Type B pancreatic cell (in vitro differentiated cells): ENCODE measurements at places on chromosomes 3 and 15. TPM values are rescaled to one million over a fixed set of nuclear protein-coding genes. Genes with fewer than 3 reads are reported as not detected.

GRCh38 chr15:66251790-66252684, 1.5 kb downstream of the MEGF11 start:
- DNase-seq, result peak; percentile 80

Gene CNTN3
- total RNA-seq, result 1.1 and 7.7 TPM in 2 replicates

- no peak for DNase-seq
Observed at GRCh38 chr15:36358094-36358493, 221.3 kb upstream of the CDIN1 start.

DNA sequence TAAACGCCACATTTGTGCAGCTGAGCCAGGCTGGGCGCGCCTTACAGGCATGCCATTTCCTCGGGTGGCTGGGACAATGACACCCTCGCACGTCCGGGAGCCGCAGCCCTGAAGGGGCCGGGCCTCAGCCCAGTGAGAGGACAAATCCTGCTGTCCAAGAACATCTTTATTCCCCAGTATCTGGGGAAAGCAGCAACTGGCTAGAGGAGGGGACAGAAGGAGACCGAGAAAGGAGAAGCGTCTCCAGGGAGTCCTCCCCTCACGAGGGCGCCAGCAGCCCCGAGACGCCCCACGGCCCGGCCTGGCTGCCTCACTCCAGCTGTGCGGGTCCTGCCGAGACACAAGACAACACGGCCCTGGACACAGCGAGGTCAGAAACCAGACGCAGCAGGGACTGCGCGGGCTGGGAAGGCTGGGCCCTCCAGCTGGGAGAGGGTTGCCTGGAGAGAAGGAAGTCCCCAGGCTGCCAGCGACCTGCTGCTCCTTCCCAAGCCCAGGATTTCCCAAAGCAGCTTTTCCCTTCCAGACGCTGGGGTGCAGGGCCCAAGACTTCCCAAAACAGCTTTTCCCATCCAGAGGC, 130.2 kb downstream of the CHSY1 start:
- no peak for DNase-seq

Gene HDC
- total RNA-seq, result 0.14 TPM in 1 of 2 replicates, not detected in the other

DNA sequence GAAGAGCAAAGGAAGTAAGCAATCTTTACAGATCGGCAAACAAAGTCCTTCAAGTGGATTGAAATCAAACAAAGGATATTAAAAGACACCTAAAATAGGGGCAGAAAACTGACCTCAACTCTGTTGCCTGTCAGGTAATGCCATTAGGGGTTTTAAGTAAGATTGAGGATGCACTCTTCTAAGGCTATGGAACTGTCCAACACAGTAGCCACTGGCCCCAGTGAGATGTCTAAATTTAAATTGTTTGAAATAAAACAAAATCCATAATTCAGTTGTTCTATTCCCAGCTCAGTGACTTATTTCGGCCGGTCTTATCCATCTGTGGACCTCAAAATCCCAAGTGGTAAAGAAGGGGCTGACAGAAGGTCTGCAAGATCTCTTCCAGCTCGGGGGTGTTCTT, 49.5 kb upstream of the LMCD1 start:
- DNase-seq, result no peak

Gene SLC6A11
- 3.0 and 7.3 TPM in 2 replicates for total RNA-seq
